ENCODE measurements at places on chromosomes 6 and 20.

DNA sequence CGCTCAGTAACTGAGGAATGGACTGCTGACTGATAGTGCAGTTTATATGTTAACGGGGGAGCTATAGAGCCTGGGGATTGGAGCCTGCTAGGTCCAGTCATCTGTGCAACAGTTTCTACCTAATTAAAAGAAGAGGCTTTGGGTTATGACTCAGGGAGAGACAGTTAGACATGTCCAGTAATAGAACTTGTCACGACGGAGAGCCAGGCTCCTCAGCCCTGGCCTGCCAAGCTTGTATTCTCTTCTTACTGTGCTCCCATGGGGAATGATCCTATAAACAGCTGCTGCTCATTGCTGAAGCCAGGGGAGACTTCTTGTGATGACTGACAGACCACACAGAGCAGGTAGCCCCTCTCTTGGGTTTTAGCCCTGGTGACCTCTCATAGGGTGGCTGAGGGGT is 69.3 kb downstream of the SYNJ2 start:
- no peak for DNase-seq

- no peak for DNase-seq
Observed at GRCh38 chr20:4076671-4077070, 61.3 kb upstream of the RNF24 start.

GRCh38 chr20:62349556-62350097 is 17.5 kb downstream of the LAMA5 start:
- no peak for DNase-seq

GRCh38 chr6:131937226-131937625 is 13.9 kb downstream of the CCN2 start:
- DNase-seq, result no peak

DNA sequence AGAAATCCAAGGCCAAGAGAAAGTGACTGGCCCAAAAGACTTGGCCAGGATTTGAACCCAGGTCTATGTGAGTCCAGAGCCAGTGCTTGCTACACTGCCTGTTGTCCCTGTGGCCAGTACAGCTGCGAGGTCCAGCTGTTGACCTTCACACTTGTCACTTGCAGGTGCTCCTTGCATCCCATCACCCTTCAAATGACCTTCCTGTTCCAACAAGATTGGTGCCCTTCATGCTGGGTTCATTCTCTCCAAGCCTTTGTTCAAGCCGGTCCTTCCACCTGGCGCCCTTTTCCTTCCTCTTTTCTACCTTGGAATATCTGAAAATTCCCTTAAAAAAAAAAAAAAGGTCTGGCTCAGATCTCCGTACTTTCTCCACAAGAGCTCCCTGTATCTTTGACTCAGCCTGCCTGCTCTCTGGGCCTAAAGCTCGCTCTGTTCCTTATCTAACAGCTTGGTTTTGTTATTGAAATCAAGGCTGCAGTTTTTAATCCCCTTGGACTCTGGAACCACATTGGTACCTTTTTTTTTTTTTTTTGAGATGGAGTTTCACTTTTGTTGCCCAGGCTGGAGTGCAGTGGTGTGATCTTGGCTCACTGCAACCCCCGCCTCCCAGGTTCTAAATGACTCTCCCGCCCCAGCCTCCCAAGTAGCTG is 22.2 kb upstream of the MRPS18A start:
- peak; percentile 45 for DNase-seq

GRCh38 chr6:147999001-147999540 is 343.6 kb upstream of the SASH1 start:
- no peak for DNase-seq

- no peak for DNase-seq
Observed at GRCh38 chr6:152673236-152673635, 24.5 kb upstream of the MYCT1 start.

- no peak for DNase-seq
Observed at GRCh38 chr6:156848533-156848932, 71.4 kb downstream of the ARID1B start.

GRCh38 chr20:59575653-59576052 is 28.7 kb upstream of the PHACTR3 start:
- no peak for DNase-seq

GRCh38 chr6:162258647-162259046 is 468.9 kb downstream of the PRKN start:
- no peak for DNase-seq

DNA sequence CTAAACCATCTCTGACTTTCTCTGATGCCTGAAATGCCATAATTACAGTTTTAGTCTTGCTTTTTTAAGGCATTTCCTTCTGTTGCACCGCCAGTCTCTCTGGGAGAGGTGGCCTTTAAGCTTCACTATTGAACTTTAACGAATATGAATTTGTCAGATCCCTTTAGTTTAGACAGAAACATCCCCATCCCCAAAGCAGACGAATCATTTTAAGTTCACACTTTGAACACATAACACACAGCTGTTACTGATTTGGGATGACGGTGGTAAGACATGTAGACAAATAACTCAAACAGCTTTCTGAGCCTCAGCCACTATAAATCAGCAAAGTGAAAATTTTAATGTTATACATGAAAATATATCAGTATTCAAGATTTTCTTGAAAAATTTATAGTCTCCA is 7.2 kb upstream of the IPCEF1 start:
- DNase-seq, result no peak

GRCh38 chr6:30601815-30602641 is 15.0 kb downstream of the PPP1R10 start:
- DNase-seq, result no peak

- DNase-seq, result no peak
Observed at GRCh38 chr6:148324297-148324985, 18.2 kb upstream of the SASH1 start.

- peak; percentile 70 for DNase-seq
Observed at GRCh38 chr20:57198132-57199072, 68.0 kb downstream of the BMP7 start.

DNA sequence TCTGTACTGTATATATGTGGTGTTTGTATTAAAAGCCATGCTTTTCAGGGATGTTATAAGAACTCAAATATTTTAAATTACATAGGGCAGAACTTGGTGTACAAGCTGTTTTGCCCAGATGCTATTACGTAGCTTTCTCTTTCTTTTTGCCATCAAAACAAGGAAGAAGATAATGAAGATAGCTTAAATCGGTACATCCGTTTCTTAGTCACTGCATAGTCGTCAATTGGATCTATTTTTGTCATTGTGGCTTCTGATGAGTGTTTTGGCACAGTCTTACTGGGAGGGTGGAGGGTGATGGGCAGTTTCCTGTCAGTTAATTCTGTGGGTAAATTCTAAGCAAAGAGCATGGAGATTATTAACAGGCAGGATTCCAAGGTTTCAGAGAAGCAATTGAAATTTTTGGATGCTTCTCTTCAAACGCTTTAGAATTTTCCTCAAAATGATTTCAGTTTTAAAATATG is 649.1 kb upstream of the GJE1 start:
- no peak for DNase-seq

DNA sequence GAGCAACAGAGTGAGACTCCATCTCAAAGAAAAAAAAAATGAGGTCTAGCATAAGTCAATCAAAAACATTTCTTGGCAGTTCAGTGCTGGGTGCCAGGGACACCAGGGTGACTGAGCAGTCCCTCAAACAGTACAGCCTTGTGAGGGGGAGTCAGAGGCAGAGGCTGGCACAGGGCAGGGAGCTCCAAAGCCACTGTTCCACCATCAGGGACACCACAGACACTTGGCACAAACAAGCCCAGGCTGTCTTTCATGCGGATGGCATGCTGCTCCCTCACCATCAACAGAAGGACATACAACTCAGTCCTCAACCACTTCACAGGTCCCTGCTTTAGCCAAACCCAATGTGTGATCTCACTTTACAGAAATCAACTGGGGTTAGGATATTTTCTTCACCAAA is 36.0 kb upstream of the GRM4 start:
- peak; percentile 13 for DNase-seq

DNA sequence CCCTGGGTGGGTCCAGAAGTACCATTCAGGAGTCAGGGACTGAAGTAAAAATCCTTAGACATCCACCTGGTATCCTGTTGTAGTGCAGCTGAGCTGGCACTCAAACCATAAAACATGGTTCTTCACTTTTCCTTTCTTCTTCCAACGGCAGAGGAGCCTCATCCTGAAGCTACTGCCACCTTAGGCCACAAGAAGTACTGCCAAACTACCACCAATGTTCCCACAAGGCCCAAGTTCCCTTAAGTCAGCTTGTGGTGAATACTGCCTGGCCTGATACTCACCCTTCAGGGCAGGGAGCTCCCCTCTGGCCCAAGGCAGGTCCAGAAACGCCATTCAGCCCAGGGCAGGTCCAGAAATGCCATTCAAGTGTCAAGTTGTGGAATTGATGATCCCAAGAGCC is 1053.4 kb upstream of the CITED2 start:
- DNase-seq, result no peak

- DNase-seq, result no peak
Observed at GRCh38 chr6:148507774-148508173, 165.1 kb downstream of the SASH1 start.

GRCh38 chr20:63205896-63206295 is 10.0 kb downstream of the YTHDF1 start:
- DNase-seq, result no peak

GRCh38 chr6:35788423-35788982 is 7.7 kb downstream of the CLPSL1 start:
- no peak for DNase-seq

- DNase-seq, result no peak
Observed at GRCh38 chr20:41167118-41167470, 29.8 kb downstream of the PLCG1 start.

DNA sequence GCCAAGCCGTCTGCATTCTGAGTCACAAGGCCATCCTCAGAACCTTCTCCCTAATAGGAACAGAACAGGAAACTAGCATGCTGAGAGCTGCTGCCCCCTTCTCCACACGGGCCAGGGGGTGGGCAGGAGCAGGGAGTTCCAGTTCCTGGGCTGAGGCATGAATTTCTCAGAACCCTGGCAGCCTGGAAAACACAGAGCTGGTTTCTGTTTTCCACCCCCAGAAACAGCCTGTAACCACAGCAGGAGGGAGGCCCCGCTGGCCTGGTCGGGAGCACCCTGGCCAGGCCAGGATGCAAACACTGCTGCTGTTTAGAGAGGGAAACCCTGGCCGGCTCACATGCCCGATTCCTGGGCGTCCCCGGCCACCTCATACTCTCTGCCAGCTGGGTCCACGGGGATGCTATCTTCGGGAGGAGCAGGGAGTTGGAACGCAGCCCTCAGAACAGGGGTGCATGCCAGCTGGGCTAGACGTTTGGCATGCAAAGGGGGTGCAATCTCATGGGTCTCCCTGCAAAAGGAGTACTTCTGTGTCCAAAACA is 130.1 kb downstream of the NFATC2 start:
- peak; percentile 65 for DNase-seq

- peak; percentile 46 for DNase-seq
Observed at GRCh38 chr6:165931675-165932074, 236.0 kb downstream of the TBXT start.

GRCh38 chr6:126131246-126131645 is 144.9 kb downstream of the TRMT11 start:
- no peak for DNase-seq
